NCI-H2227 treated with DMSO at 0.1 percent for 48 hours (cell line): ENCODE measurements at places on chromosomes 5 and 9.

- no peak for DNase-seq
These were observed 111.2 kb upstream of the IER5L start for GRCh38 chr9:129289131-129289731.

DNA sequence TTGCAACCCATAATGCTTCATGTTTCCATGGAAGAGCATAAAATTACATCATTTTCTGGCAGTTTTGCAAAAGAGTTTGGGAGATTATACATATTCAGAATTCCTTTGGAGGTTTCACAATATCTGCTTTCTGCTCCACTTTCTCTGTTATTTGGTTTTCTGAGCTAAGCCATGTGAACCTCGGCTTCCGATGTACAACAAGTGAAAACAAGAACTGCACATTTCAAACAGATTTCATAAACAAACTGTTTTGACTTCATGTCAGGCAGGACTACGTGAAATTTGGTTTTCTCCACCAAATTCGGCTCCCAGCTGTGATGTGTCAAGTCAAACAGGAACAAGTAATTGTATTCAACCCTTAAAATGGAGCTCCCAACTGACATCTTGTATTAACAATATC is 609.8 kb downstream of the IRX1 start:
- no peak for DNase-seq

GRCh38 chr5:137796279-137796678 is 42.1 kb upstream of the HNRNPA0 start:
- DNase-seq, result no peak

GRCh38 chr5:115841382-115842088 is at the start of the genes AP3S1 and ATG12:
TSS of gene AP3S1 (plus strand) at chr5:115841935. CDS start at chr5:115842038, 103 bp downstream.
TSS of gene ATG12 (minus strand) at chr5:115841565. CDS start at chr5:115841552, 13 bp downstream.
- peak; percentile 84 for DNase-seq

- peak; percentile 29 for DNase-seq
These were observed 105.6 kb upstream of the PCA3 start for GRCh38 chr9:76658510-76659231.

GRCh38 chr5:136434795-136435194 is 69.5 kb upstream of the TRPC7 start:
- no peak for DNase-seq

DNA sequence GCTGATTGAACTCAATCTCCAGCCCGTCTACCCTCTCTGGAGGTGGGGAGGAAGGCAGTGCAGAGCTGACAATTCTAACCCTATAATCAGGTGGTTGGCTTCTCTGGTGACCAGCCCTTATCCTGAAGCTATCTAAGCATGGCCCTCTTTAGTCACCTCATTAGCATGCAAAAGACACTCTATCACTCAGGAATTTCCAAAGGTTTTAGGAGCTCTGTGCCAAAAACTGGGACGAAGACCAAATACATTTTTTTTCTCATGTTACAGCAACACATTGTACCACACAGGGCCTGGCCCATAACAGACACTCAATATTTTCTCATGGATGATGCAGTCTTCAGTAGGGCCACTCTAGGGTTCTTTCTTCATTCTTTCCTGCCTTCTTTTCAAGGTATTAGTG is 118.8 kb upstream of the VLDLR start:
- no peak for DNase-seq

GRCh38 chr5:9438596-9439354 is 107.1 kb downstream of the SEMA5A start:
- no peak for DNase-seq

DNA sequence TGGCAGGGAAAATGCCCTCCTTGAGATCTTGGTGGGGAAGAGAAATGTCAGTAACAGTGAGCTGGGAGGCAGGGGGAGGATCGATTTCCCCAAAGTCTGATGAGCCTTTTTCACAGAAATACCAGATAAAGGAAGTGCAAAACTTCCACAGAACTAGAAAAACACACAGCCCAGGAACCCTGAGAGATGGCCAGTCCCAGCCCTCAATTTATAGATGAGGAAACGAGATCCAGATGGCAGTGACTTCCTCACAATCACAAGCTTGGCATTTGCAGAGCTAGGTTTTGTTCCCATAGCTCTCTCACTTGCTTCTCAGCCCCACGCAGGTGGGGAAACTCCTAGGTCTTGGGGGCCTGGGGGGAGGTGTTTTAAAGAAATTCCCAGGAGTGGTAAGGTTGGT is 3.8 kb upstream of the GGTA1 start:
- DNase-seq, result no peak

DNA sequence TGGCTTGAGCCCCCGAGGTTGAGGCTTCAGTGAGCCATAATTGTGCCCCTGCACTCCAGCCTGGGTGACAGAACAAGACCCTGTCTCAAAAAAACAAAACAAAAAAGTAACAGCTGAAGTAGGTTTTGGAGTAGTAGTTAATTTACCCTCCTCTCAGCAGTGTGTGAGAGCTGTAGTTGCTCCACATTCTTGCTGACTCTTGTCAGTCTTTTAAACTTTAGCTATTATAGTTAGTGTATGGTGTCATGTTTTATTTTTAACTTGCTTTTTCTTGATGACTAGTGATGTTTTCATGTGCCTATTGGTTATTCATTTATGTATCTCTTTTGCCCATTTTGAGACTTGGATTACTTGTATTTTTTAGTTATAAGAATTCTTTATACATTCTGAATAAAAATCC is 52.9 kb upstream of the DHFR start:
- no peak for DNase-seq

DNA sequence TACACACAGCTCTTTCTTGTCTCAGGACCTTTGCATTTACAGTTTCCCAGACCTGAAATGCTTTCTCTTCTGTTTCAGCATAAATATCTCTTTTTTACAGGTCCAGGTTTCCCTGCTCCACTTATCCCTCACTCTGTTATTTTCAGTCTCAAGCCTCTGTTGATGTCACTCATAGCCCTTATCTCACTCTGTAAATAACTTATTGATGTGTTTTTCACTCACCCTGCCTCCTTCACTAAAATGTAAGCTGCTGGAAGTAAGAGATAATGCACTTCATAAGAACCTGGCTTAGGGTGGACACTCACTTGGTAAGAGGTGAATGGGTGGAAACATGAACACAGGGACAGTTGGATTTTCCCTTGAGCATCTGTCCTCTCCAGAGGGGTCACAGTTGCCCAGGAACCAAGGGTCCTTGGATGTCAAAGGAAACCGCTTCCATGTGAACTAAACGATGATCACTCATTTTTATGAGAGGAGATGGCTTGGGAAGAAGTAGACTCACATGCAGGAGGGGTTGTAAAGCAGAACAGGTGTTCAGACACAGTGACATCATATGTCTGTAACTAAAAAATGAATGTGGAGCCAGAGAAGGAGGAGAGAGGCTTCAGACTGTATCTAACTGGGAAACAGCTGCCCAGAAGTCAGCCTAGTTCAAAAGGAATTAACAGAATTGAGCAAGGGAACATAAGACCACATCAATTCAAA is 5.5 kb upstream of the HTR4 start:
- no peak for DNase-seq
